WTC11 (cell line): ENCODE measurements at places on chromosomes 7 and 10.

GRCh38 chr7:32103361-32103760, 33.2 kb upstream of the PDE1C start:
- DNase-seq, result no peak

- no peak for DNase-seq
Measured at GRCh38 chr7:37598824-37599223, 84.7 kb upstream of the GPR141 start.

DNA sequence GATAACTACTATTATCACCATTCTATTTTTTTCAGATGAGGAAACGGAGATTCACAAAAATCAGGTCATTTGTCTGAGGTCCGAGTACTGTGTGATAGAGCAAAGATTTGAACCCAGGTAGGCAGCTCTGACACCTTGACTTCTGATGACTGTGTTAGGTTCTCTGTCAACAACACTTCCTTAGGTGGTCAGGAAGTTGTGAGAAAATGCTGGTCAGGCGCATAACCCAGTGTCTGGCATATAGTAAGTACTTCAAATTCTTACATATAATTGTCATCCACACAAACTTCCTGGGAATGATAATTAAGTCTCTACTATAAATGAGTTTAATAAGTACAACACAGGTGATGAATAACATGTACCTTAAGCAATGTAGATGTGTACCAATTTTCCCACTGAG, 381.5 kb downstream of the NEBL start:
- no peak for DNase-seq

DNA sequence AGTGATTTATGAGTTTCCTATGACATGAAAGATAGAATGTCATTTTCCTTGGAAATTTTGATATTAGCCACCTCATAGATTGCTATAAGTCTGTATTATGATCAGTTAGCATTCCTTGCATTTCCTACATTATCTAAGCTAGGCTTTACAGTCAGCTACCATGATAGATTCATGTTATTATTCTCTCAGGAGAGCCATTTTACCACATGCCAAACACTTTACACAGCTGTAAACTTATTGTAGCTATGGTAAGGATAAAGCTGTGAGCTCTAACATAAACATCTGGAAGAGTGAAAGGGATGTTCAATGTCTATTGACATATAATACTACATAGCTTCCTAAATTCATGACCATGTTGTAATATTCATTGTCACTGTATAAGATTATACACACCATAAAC, 608.0 kb downstream of the PHTF2 start:
- DNase-seq, result no peak

DNA sequence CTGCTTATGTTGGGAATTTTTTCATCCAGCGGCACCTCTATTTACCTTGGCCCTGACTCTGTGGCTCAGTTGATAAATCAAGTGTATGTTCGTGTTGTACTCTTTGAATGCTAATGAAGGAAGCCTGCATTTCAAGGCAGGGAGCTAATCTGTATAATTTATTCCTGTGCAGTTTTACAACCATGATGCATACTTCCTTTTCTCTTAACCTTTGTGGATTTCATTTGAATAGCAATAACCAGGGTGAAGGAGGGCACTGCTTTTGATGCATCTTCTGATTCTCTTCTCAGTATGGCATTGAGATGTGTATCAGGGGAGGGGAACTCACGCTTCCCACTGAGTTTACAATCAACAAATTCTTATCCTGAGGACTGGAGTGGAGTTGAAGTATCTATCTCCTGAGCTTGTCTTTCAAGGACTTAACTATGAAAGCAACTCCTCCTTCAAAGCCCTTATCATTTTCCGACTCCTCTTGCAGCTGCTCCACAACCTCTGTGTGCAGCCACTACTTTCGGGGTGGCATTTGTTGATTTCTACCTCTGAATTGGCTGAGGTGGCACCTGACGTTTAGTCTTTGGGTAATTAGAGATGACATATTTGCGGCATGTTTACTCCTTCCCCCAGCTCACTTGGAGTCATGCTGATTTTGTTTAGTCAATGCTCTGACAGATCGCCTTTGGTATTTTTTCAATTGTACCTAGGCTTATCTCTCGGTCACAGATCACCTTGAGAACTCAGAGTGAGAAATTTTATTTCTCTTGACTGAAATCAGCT, 275.2 kb downstream of the PHTF2 start:
- DNase-seq, result no peak

GRCh38 chr7:120724448-120724847, 133.5 kb downstream of the TSPAN12 start:
- DNase-seq, result no peak

- no peak for DNase-seq
Measured at GRCh38 chr10:91354166-91355075, 55.7 kb upstream of the HECTD2 start.

GRCh38 chr7:85452674-85453073, 265.8 kb upstream of the SEMA3D start:
- no peak for DNase-seq

DNA sequence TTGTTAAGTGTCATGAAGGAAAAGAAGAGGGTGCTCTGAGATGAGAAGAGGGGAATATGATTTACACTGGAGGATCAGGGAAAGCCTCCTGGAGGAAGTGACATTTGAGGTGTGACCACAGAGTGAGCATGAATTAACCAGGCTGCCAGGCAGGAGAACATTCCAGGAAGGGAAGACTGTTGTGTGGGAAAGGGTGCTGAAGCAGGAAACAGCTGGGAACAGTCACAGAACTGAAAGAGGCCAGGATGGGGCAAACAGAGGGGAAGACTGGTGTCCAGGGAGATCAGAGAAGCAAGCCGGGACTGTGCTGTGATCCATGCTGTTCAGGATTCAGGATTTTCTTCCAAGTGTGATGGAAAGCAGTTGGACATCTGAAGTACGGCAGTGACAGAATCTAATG, 14.9 kb downstream of the HIPK2 start:
- no peak for DNase-seq

GRCh38 chr7:19248115-19248514, 102.9 kb upstream of the FERD3L start:
- DNase-seq, result no peak

- DNase-seq, result no peak
Measured at GRCh38 chr10:78194050-78194449, 160.4 kb downstream of the RPS24 start.

DNA sequence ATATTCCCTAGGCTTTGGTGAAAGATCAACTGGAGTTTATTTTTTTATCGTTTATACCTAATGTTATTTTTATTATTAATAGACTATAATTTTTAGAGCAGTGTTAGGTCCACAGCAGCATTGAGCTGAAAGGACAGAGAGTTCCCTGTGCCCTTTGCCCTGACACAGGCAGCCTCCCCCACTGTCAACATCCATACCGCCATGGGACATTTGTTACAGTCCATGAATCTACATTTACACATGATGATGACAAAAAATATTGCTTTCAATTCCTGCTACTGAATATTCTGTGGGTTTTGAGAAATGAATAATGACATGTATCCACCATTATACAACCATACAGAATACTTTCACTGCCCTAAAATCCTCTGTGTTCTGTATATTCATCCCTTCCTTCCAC, 1297.5 kb upstream of the SORCS1 start:
- DNase-seq, result no peak

GRCh38 chr7:918441-919113, 35.9 kb downstream of the ADAP1 start:
- peak; percentile 8 for DNase-seq

DNA sequence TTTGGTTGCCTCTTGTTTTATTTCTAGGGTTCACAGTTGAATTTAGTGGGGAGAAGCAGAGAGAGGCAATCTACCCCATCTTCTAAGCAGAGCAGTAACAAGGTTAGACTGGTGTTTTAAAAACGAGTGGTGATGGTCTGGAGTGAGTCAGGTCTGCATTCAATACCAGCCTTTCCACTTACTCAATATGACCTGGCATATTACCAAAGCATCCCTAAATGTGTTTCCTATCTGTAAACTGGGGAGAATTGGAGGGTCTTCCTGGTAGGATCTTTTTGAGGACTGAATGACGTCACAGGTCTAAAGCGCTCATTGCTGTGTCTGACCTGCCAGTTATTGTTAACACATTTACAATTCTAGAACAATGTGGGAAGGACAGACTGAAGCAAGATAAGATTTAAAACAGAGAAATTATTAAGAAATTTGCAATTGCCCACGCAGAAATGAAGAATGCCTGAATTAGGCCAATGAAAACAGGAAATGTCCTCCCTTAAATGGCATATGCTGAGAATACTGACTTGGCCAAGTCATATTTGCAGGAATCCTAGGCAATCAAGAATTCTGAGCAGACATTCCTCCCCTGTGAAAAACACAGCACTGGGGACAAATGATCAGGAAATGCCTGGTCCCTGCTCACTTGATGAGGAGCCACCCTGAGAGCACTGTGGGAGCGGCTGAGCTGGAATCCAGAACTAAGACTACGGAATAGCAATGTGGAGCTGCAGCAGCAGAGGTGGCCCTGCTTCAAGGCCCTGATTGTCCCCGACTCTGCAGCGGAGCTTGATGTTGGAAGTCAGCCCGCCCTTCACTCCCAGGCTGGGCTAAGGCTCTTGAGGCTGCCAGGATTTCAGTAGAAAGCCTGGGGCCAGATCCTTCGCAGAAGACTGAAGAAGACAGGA, 184.5 kb upstream of the CXCL12 start:
- DNase-seq, result no peak

GRCh38 chr10:88411772-88412349, 171.3 kb downstream of the RNLS start:
- DNase-seq, result no peak

GRCh38 chr7:142348921-142349405, 91.1 kb upstream of the PRSS58 start:
- no peak for DNase-seq

DNA sequence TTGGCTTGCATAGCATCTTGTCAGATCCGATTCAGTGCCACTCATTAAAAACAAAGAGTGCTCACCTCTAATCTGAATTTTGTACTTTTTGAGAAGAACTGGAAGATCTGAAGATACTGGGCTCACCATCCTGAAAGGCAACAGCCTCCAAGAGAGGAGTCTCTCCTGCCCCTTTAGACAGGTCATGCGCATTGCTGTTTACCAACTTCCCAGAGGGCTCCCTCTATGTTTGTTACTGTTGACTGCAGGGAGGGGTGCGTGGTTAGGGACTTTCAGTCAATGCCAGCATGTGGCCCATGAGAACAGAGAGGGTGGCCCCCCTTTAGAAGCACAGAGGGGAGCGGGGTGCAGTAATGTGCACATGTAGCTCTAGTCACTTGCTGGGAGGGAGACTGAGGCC, 33.2 kb upstream of the CABCOCO1 start:
- peak; percentile 17 for DNase-seq

- DNase-seq, result no peak
Measured at GRCh38 chr10:16779384-16779915, 37.8 kb downstream of the RSU1 start.

- DNase-seq, result no peak
Measured at GRCh38 chr10:79412516-79412915, 32.9 kb downstream of the ZCCHC24 start.

GRCh38 chr10:51231754-51232153, 157.5 kb downstream of the PRKG1 start:
- DNase-seq, result no peak

DNA sequence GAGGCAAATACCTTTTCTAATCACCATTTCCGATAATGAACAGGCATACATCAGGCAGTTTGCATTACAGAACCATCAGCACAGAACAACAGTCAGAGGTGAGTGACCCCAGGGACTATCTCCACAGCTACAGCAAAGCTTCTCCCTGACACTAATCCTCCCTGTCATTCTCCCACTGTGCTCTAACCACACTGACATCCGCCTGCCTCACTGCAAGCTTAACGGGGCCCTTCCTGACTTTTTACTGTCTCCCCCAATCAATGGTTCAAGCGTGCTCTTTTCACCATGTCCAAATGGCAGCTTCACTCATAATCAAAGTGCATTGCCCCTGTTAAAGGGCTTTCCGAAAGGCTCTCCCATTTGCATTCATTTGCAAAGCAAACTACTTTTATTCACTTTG, 196.3 kb downstream of the DNAJC1 start:
- DNase-seq, result peak; percentile 28

DNA sequence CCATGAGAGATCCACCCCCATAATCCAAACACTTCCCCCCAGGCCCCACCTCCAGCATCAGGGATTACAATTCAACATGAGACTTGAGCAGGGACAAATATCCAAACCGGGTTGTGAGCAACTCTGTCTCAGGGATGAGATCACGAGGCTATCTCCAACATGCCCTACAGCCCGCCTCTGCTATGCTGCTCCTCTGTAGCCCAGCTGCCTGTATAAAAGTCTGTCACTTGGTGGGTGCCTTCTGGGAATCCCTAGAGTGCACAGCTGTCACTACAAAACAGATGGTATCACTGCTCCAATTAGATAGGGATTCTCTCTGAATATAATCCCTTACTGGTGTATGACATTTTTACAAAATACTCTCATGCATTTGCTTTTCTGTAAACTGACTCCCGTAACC, 114.9 kb upstream of the NANOS1 start:
- no peak for DNase-seq

DNA sequence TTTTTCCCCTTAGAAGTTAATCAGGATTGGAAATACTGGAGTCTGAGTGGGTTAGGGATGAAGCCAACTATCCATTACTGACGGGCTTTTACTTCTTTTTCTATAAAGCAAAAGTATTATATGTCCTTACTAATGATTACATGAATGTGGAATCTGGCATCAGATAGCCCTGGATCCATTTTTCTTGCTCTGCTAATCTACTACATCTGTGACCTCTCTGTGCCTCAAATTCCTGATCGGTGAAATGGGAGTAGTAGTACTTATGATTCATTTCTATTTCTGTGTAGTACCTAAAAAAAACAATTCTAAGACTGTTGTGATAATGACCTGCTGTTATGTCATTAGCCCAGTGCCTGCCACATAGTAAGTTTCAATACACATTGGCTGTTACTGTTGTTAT, 621.6 kb downstream of the SORCS3 start:
- no peak for DNase-seq

DNA sequence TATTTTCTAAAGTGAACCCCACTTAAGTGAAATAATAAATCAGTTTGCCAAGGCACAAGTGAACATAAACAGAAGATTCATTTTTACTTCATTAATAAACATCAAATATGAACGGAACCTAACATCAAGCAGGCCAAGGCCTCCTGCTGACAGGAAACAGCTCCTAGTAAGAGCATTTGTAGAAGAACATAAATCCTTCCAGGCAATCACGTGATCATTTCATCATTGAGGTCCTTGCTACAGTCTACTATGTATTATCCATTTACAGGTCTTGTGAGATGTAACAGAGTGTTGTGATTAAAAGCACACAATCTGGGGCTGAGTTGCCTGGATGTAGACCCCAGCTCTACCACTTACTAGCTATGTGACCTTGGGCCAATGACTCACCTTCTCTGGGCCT, 70.6 kb downstream of the CALD1 start:
- no peak for DNase-seq
